ENCODE measurements at places on chromosomes 4 and X.

DNA sequence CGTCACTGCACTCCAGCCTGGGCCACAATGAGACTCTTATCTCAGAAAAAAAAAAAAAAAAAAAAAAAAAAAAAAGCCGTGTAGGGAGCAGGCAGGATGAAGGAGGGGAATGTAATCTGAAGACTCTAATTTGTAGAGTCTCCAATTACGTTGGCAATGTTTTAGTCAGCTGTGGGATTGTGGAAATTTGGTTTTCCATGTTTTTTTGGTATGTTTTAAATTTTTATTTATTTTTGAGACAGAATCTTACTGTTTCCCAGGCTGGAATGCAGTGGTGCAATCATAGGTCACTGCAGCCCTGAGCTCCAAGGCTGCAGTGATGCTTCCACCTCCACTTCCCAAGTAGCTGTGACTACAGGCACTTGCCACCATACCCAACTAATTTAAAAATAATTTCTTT lies 56.5 kb downstream of the NSD2 start:
- no peak for DNase-seq

DNA sequence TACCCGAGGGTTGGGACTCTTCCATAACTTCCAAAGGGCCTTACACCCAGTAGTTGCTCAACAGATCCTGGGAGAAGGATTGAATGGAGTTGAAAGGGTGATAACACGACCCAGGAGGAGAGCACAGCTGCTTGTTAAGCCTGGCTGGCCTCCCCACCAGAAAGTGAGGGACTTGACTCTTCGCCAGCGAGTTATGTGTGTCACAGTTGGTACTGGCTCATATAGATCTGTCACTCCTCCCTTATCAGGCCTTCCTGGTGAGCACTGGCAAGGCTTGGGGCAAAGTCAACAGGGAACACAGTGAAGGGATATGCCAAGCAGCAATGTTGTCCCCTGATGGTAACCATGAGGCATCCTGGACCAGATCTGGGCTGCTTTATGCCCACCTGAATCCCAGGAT lies 35.8 kb downstream of the APLN start:
- DNase-seq = no peak

- no peak for DNase-seq
Measured at GRCh38 chrX:19776753-19777152, 110.6 kb downstream of the SH3KBP1 start.

DNA sequence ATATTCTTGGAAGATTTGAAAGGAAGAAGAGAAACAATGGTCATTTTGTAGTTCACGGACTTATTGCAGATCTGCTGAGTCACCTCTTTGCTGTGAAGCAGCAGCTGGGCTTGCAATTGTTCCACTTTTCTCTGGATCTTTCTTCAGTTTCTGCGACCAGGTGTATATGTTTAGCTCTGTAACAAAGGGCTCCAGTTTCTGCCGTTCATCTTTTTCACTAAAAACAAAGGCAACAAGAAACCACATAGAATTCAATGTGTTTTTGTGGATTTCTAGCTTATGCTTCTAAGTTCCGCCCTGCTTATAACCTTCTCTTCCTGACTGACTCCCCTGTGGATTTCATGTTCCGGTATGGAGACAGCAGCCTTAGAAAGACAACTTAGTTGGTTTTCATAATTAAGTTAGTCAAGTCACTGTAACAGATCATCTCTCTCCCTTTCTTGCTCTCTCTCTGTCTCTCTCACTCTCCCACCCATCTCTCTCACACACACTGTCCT lies 121.6 kb upstream of the EPHA5 start:
- DNase-seq = no peak

DNA sequence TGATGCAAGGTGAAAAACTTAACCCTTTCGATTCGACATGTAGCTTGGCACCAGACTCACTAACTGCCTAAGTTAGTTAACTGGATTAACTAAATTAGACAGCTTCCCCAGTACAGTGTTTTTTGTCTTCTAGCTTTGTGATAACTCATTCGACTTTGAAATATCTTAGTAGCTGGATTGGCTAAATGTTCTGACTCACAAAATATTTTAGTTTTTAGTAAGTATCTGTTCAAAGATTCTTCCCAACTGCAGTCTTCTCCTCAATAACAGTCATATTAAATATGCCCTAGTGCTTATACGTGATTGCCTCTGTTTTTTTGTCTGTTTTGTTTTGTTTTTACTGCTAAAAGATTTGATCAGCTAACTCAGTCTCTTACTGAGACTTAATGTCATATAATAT lies 102.9 kb downstream of the KCNIP4 start:
- no peak for DNase-seq

DNA sequence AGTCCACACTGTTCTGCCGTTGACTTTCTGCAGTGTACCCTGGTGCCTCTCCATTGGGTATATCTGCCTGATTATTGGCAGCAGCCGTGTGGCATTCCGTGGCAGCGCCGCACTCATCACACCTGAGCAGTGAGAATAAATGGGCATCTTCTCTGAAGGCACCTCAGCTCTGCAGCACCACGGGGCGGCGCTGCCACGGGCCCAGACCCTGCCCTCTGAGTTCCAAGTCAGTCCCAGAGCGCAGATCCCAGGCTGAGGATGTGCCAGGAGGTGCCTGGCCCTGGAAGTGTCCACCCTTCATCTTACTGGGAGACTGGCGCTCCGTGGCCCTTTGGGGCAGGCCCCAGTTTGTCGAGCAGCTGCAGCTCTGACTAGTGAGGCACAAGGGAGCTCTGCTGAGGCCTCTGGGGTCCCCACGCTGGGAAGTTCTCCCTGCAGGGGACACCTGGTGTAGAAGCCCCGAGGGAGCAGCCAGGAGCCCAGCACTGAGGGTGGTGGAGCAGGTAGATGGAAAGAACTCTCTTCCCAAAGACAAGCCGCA lies 36.6 kb downstream of the TRMT44 start:
- DNase-seq = no peak

DNA sequence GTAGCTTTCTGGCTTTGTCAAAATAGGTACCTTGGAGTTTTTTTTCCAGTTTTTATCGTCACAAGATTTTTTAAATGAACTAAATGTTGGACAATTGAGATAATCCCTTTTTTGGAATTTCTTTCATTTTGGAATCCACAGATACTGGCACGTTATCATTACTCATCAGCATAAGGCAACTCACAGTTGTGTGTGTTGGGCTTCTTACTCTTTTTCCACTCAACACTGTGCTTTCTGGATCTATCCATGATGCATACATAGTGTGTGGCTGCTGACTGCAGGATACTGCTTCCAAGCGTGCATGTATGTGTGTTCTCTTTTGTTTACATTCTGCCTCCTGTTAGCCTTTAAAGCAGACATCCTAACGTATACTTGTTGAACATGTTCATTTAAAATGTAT lies 113.5 kb upstream of the FAM9A start:
- DNase-seq = no peak

DNA sequence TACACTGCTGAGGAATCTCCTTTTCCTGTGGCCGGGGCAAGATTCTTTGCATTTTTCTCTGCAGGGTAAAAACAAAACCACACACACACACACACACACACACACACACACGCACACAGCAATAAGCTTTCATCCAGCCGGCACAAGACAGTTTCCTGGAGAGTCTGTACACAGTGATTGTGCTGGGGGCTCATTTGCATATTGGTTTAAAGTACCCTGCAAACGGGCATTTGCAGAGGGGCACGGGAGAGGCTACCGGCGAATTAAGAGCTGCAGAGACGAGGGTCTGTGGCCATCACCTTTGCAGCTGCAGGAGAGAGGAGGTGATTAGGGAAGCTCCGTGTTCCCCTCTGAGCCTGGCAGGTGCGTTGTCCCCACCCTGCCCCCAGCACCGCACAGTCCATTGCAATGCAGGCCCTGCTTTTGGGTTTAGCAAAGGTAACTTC lies 219.9 kb downstream of the SHOX start:
- DNase-seq = no peak

GRCh38 chrX:147763131-147763530 lies 148.6 kb upstream of the FMR1 start:
- no peak for DNase-seq

DNA sequence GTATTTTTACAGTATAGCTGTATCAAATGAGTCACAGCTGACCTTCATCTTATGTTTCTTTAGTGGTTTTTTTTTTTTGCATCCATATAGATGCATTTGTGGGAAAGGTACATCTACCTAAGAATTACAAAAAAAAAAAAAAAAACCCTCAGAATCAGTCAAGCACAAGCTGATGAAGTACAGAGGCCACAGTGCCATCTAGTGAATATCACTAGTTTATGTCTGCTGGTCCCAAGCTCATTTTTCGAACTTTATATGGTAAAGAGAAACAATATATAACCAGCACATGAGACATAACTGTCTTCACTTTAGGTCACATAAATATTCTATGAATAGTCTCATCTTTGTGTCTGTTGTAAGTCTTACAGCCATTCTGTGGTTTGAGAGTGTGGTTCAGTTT lies 220.1 kb downstream of the DLG3 start:
- no peak for DNase-seq

DNA sequence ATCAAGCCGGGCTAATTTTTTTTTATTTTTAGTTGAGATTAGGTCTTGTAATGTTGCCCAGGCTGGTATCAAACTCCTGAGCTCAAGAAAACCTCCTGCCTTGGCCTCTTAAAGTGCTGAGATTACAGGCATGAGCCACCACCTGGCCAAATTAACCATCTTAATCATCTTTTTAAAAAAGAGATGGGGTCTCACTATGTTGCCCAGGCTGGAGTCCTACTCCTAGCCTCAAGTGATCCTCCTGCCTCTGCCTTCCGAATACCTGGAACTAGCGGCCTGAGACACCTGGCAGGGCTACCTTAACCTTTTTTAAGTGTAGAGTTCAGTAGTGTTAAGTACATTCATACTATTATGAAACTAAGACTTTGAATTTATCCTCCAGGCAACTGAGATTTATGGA lies 1.7 kb upstream of the RPS3A start:
- DNase-seq = no peak

GRCh38 chr4:125043486-125043885 lies 271.3 kb upstream of the FAT4 start:
- DNase-seq = peak; percentile 24

GRCh38 chrX:38817004-38817703 lies 15.9 kb downstream of the MID1IP1 start:
- DNase-seq = no peak
